Central memory CD4-positive, alpha-beta T cell (primary cell): ENCODE measurements at places on chromosomes 3 and 15.

DNA sequence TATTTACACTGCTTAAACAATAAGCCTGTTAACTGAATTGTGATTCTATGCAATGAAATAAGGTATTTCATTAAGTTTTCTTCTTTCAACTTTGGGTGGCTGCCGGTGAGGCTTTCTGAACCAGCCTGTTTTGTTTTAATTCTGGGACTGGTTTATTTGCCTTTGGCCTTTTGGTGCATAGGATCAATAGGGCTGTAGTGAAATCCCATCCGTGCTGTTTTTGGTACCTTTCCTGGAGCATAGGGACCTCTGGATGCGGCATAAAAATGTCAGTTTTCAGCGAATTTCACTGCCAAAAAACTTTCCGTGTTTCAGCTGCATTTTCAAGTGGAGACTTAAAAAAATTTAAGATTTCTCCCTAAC, 514 bp downstream of the PLS1 start:
- DNase-seq: no peak

- DNase-seq: no peak
Observed at GRCh38 chr3:65856907-65857306, 181.8 kb downstream of the MAGI1 start.

DNA sequence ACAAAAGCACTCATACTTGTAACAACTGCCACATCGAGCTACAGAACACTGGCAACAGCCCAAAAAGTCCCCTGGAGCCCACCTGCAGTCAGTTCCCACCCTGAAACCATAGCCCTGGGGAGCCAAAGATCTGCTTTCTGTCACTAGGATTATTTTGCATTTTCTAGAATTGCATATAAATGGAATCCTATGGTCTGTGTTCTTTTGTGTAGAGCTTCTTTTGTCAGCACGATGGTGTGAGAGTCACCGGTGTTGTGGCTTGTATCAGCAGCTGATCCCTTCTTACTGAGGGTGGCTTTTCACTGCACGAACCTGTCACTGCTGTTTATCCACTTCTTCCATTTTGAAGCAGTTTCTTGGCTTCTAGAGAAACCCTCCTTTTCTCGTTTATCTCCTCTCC, 60.1 kb upstream of the PRR23E start:
- no peak for DNase-seq

- no peak for DNase-seq
Observed at GRCh38 chr3:86937306-86937791, 53.6 kb downstream of the VGLL3 start.

- no peak for DNase-seq
Observed at GRCh38 chr3:9247361-9247940, 2.0 kb downstream of the SRGAP3 start.

DNA sequence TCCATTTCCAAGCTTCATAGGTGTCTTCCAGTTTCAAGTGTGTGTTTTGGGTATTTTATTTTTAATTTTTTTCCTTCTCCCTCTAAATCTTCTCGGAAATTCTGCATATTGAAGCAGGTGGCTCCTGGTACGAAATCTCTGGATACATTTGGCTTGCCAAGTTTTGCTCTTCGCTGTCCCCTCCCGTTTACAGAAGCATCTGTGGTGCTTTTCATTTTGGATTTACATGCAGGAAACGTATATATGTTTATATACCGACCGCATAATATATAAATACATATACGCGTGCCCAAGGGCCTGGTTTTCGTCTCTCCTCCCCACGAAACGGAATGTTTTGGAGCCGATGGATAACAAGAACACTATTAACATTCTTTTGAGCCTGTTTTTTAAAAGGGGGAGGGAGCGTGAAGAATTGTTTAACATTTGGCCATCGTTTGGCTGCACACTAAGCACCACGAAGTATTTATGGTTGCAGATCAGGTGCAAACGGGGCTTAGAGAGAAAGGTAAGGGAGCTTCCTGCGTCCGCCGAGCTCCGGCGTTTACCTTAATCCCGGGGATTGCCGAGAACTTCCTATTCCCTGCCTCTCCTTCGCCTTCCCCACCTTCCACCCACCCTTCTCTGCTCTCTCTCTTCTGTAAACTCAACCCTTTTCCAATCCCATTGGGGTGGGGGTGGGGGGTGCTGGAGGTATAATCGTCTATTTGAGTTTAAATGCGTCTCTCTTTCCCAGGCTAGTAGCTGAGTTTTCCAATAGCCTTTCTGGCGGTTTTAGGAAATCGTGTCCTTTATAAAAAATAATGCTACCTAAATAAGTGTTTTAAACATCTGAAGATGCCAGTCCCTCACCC, 1.1 kb upstream of the NLGN1 start:
- DNase-seq: no peak
